ENCODE measurements at places on chromosomes 6 and 20.

GRCh38 chr20:32387252-32387651 lies 29.1 kb downstream of the ASXL1 start:
- peak; percentile 58 for DNase-seq

- DNase-seq = no peak
Observed at GRCh38 chr6:132131758-132132157, 180.6 kb upstream of the CCN2 start.

- no peak for DNase-seq
Observed at GRCh38 chr6:111566873-111567517, 38.7 kb downstream of the TRAF3IP2 start.

DNA sequence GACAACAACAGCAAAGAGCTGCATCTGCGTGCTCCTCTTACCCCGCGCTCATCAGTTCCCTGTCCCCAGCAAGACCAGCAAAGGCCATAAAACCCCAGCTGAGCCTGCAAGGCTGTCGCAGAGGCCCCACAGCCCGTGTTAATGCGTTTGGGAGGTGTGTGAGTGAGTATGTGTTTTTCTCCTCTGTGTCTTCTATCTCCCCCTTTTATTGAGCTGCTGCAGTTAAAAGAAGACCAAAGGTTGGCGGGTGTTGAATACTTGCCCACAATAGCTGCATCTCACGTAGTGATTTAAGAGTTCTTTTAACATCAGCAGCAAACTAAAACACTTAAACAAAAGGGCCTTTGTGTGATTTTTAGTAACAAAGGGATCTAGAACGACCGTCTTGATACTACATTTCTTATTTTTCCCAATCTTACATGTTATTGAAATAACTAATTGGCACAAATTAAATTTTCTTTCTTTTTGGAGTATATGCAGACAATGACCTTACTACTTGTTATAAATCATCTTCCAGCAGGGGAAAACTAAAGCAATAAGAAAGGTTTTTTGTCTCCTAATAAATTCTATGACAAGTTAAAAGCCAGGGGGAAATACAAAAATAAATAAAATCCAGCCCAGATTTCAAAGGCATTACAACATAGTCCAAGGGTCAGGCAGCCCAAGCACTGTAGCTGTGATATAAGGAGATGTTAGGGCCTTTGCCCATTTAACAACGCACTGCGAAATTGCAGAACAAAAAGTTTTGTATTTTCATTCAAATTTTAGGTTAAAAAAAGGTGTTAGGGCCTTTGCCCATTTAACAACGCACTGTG lies 27.2 kb upstream of the CNKSR3 start:
- DNase-seq = no peak

GRCh38 chr6:125469915-125470314 lies 168.1 kb upstream of the HDDC2 start:
- no peak for DNase-seq

GRCh38 chr6:123764722-123765121 lies 38.9 kb upstream of the NKAIN2 start:
- DNase-seq = no peak

GRCh38 chr20:63843222-63843621 lies 12.2 kb upstream of the ZBTB46 start:
- no peak for DNase-seq

DNA sequence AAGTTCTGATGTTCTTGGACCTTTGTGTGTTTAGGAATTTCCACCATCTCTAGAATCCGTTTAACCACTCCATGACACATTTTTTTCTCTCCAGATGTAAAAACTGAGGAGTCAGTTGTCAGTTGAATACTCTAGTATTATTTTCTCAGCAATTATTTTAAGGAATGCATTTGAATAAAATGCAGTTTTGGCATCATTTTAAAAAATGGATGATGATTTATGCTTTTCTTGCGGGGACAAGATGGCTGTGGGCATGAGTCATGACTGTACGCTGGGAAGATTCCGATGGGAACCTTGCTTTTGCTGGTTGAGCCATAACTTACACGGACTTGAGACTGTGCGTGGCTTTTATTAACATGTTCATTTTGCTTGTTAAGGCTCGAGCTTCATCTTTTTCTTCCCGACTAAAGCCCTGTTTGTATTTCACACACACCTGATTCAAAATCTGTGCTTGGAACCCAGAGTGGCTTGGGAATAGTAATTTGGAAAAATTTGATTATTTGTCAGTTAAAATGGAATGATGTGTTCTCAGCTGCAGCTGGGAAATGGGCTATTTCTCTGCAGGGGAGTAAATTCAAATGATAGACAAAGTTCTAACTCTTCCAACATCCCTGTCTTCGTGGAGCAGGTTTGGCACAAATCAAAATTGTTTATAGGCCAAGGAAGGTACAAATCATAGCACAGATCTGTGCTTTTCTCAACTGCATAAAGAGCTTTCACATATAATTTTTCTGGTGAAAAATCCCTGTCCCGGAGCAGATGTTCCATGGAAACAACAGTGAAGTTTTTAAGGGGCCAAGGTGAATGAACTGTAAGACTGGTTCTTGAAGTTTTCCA lies 470.5 kb upstream of the JAG1 start:
- DNase-seq = no peak

GRCh38 chr6:114651611-114652010 lies 308.8 kb upstream of the HS3ST5 start:
- DNase-seq = no peak

GRCh38 chr20:8291873-8292272 lies 159.8 kb downstream of the PLCB1 start:
- DNase-seq = no peak

DNA sequence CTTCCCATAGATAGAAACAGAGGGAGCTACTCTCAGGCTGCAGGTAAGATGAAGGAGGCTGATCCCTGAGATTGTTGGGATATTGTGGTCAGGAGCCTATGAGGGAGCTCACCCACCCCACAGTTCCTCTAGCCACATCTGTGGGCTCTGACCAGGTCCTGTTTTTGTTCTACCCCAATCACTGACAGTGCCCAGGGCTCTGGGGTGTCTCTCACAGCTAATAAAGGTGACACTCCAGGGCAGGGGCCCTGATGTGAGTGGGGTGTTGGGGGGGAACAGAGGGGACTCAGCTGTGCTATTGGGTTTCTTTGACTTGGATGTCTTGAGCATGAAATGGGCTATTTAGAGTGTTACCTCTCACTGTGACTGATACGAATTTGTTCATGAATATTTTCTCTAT lies 2.8 kb downstream of the HLA-F start:
- DNase-seq = no peak

GRCh38 chr6:2875359-2876191 lies 27.5 kb downstream of the SERPINB9 start:
- DNase-seq = peak; percentile 73

DNA sequence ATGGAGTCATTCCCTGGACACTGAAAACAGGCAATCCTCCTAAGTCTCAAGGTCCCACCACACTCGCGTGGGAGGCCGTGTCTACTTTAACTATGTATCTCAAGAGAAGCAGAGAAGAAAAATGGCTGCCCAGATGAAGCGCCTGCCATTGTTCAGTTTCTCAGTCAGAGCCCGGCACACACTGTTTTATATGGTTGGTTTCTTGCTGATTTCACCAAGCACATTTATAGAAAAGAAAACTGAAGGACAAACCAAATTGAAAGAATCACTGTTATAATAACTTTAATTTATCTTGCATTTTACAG lies 22.9 kb downstream of the EIF2S2 start:
- DNase-seq = no peak

Measured in CD8-positive, alpha-beta memory T cell (primary cell).